ENCODE measurements at places on chromosomes 11 and 22.
A peak's percentile ranks its signal among the peaks of the same experiment; 100 is the strongest.

- peaks cover 28% of the 10 kb centered on the region for H3K4me1 ChIP-seq
- peaks cover 8% of the 10 kb centered on the region for H3K27me3 ChIP-seq
- no peak overlapping the region for H3K4me3 ChIP-seq
- no peak overlapping the region for H3K27ac ChIP-seq
- no peak for DNase-seq
Measured at GRCh38 chr11:72238040-72238450, 5.9 kb downstream of the PHOX2A start.

DNA sequence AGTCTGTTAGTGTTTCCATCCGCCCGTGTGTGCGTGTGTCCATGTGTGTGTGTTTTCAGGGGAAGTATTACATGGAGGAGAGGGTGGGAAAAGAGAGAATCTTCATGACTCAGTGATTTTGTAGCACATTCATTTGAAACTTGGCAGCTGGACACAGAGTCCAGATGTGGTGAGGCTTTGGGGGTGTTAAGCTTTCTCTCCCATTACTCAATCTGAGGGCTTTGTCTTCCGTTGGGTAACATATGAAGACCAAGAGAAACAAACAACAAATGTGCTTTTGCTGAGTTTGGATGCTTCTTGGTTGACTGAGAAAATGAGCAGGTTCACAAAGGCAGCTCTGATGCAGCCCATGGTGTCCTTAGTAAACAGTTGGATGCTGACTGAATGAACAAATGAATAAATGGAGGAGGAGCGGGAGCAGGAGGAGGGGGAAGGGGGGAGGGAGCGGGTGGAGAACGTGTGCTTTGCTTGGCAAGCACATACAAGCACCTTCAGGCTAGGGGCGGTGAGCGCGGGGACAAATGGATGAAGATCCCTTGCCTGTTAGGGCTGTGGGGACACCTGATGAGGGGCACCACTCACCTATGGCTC is 104.3 kb downstream of the ST3GAL4 start:
- H3K36me3 ChIP-seq: no peaks in the 10 kb centered on the region
- DNase-seq: no peak
- H3K4me3 ChIP-seq: no peak overlapping the region

DNA sequence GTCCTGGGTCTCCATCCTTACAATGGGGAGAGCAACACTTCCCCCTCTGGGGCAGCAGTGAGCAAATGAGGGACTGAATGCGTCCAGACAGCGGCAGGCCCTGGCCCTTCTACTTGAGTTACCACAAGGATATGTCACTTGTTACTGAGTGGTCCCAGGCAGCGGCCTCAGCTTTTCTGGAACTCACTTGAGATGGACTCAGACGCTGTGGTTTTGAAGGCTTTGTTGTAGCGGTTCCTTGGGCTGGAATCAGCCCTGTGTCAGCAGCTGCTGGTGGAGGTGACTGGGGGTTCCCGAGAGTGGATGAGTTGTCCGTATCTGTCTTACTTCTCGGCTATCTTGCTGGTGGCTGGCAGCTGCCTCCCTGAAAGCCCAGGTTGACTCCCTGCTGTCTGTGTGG is 77.0 kb downstream of the MICAL2 start:
- peaks cover 20% of the 10 kb centered on the region for H3K4me1 ChIP-seq
- H3K36me3 ChIP-seq: no peaks in the 10 kb centered on the region
- DNase-seq: no peak

GRCh38 chr11:128394431-128395089 is 192.8 kb downstream of the ETS1 start:
- DNase-seq: no peak
- H3K27ac ChIP-seq: peak overlapping the region; percentile 3
- H3K36me3 ChIP-seq: no peaks in the 10 kb centered on the region

DNA sequence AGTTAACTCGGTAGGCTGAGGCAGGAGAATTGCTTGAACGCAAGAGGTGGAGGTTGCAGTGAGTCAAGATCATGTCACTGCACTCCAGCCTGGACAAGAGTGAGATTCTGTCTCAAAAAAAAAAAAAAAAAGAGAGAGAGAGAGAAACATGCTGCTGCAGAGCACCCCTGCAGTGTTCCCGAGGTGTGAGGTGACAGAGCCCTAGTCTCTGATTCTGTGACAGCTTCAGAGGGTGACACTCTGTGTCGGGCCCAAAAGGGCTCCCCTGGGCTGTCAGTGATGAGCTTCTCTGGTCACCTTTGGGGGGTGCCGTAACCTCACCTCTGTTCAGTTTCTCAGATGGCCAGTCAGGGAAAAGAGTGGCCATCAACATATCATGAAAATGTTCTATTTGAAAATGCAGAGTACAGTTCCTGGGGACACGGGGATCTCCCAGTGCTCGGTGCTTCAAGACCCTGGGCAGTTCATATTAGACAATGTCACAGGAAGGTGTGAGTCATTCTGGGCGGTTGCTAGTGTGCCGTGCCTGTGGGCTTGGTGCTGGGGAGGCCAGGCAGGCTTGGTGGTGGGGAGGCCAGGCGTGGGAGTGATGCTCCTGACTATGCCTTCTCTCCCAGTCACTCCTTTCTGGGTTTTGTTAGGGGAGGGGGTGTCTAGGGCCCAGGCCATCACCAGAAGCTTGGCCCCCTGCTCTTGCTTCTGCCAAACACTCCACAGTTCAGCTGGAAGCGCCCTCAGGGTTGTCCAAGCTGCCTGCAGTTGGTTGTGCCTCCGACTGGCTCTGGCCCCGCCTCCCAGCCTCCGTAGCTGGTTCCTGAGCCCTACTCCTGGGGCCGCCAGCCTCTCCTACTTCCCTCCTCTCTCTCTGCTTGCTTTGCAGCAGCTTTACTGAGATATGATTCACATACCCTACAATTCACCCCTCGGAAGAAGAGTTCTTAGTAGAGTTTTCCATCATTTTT is 52.5 kb upstream of the CLDN5 start:
- H3K36me3 ChIP-seq: no peaks in the 10 kb centered on the region
- no peak overlapping the region for H3K27ac ChIP-seq
- no peaks in the 10 kb centered on the region for H3K4me1 ChIP-seq
- no peak overlapping the region for H3K4me3 ChIP-seq
- no peaks in the 10 kb centered on the region for H3K27me3 ChIP-seq

GRCh38 chr11:64015935-64016845 is 19.5 kb upstream of the FLRT1 start:
- no peak for DNase-seq
- H3K4me3 ChIP-seq: no peak overlapping the region
- H3K27ac ChIP-seq: no peak overlapping the region
- peaks cover 7% of the 10 kb centered on the region for H3K4me1 ChIP-seq
- no peaks in the 10 kb centered on the region for H3K36me3 ChIP-seq

- H3K4me1 ChIP-seq: no peaks in the 10 kb centered on the region
- no peak overlapping the region for H3K4me3 ChIP-seq
- no peak for DNase-seq
- no peaks in the 10 kb centered on the region for H3K27me3 ChIP-seq
Measured at GRCh38 chr11:4203603-4204360, 109.2 kb downstream of the RRM1 start.

- H3K36me3 ChIP-seq: no peaks in the 10 kb centered on the region
- no peaks in the 10 kb centered on the region for H3K27me3 ChIP-seq
- no peak for DNase-seq
- peaks cover 12% of the 10 kb centered on the region for H3K4me1 ChIP-seq
Measured at GRCh38 chr22:23075525-23076216, 5.4 kb downstream of the GNAZ start.

DNA sequence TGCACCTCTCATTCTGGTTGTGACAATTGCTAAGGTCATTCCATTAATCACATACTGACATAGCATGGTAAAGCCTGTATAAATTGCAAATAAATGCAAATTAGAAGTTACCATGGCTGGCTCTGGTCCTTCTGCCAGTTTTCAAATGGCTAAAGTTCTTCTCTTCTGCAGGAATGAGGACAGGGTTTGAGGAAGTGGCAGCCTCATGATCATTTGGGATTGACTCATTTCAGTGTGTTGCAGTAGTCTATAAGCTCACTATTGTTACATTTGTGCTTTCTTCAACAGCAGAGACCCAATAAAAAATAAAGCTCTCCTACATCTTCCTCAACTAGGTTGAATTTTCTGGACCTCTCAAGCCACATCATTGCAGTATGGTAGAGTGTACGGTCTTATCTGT is 60.3 kb downstream of the NECTIN1 start:
- no peaks in the 10 kb centered on the region for H3K27me3 ChIP-seq
- no peaks in the 10 kb centered on the region for H3K36me3 ChIP-seq
- H3K27ac ChIP-seq: no peak overlapping the region
- peaks cover 39% of the 10 kb centered on the region for H3K4me1 ChIP-seq

Measured in vagina (tissue), 2 donors.